ENCODE measurements at places on chromosomes 13 and 19. TPM values are rescaled to one million over a fixed set of nuclear protein-coding genes. Genes with fewer than 3 reads are reported as not detected.

DNA sequence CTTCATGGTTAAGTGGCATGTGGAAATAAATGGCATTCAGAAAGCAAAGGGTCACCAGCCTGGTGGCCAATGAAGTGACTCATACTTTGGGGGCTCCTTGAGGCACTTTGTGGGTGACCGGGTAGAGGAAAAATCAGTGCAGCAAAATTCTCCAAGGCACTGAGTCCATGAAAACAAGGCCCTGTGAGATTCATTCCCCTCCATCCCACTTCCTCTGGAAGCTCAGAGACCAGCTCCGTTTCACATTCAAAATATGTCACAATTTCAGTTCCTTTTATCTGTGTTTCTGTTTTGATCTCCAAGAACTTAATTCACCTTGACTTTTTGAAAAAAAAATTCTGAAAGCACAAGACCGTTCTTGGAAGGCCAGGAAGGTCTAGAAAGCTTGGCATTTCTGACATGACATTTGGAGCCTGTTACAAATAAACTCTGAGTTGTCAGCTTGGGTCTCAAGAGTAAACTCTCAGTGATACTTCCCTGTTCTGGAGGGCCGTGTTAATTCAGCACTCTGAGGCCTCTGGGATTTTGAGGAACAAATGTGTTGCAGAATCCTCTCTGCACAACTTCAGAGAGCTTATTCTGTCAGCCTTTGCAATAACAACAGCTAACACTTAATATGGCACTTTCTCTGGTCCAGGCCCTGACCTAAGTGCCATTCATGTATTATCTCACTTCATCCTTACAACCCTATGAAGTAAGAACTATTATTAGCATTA, 6.8 kb downstream of the CYSLTR2 start:
- DNase-seq = no peak

DNA sequence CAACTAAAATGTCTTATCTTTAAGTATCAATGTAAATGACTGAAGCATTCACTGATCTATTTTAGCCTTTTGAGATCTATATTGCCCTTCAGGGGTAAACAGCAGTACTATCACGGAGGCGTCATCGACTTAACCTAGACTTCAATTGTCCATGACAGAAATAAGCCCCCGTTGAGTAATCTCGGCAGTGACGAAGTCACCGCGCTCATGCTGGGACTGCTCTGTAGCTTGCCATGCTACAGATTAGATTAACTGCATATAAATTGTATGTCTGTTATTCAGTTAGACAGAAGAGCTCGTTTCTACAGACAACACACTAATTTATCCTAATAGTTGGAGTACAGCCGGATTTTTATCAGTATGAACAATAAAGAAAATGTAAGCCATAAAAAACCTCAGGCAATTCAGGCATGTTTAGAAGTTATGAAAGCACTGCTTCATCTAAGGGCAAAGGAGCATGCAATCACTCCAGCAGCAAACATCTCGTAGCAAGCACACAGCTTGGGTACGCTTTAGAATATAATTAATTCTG, 56.6 kb downstream of the TUBGCP3 start:
- DNase-seq = no peak

DNA sequence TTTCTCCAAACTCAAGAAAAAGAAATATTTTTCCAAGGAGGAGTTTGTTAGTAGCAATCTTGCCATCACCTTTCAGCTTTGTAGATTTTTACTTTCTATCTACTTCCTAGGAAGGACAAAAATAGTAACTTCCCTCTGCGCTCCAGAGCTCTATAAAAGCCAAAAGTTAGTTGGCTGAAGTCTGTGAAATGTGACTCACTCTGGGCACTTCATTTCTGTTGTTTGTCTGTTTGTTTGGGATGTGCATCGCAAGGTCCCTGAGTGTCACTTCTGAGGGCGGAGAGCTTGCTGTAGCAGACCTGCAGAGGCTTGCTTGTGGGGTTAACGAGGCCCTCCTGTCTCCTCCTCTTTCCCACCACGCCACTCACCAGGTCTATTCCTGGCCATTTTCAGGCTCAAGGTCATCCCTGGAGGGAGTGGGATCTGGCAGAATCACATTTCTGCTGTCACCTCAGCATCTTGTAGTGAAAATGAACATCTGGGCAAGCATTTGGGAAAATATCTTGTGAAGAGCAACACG, 307.6 kb downstream of the GPC6 start:
- no peak for DNase-seq

GRCh38 chr19:17312189-17313113, 3.1 kb downstream of the DDA1 start:
- no peak for DNase-seq

The DHDH gene
- not detected for total RNA-seq
